ENCODE measurements at places on chromosomes 1 and 21.

DNA sequence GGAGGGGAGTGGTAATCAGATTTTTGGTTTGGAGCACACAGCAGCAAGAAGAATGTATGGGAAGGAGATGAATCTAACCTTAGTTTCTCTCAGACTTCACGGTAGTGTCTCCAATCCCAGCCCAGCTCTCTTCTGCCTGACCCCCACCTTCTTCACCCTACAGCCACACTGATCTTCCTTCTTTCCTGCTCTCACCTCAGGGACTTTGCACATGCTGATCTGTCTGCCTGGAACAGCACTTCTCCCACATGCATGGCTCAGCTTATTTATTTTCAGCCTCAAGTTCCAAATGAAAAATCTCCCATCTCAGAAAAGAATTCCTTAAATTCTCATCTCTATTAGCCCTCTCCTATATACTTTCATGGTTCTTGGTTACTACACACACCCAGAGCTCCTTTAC is 48.8 kb upstream of the LPAR3 start:
- H3K4me3 ChIP-seq, result no peak overlapping the region
- no peak for DNase-seq
- no peak overlapping the region for H3K27ac ChIP-seq
- peaks cover 32% of the 10 kb centered on the region for H3K4me1 ChIP-seq
- no peaks in the 10 kb centered on the region for H3K27me3 ChIP-seq
- H3K36me3 ChIP-seq, result no peaks in the 10 kb centered on the region

GRCh38 chr1:226995365-226996332 is 55.6 kb downstream of the COQ8A start:
- H3K4me1 ChIP-seq, result no peaks in the 10 kb centered on the region
- no peaks in the 10 kb centered on the region for H3K27me3 ChIP-seq
- H3K4me3 ChIP-seq, result no peak overlapping the region
- peaks cover 21% of the 10 kb centered on the region for H3K36me3 ChIP-seq

DNA sequence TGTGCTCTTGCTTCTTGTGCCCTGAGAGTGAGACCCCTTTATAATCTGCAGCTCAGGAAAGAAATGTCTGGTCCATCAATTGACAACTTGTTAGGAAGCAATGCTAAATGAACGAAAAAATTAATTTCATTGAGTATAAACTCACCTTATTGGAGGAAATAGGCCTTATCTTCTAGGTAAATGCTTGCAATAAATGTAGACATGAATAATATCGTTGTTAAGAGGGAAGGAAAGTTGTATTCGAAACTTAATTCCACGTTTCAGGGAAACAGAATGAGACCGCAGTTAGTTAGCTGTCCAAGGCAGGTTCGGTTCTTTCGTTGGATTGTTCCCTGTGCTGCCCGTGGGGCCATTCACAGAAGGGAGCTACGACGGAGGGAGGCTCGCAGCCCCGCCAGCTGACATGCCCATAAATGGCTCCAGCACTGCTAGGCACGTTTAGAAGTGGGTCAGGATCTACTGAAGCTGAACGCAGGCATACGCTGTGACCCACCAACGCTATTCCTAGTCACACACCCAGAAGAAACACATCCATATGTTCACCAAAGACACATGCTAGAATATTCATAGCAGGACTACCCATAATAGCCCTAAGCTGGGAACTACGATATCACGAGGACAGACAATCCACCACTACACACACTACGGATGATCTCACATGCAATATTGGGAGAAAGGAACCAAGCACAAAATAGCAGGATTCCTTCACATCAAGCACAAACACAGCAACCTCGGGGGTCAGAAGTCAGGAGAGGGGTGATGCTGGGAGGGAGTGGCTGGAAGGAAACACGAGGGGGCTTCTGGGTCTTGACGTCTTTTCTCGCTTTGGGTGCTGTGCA is 56.2 kb upstream of the LBR start:
- no peaks in the 10 kb centered on the region for H3K36me3 ChIP-seq
- no peaks in the 10 kb centered on the region for H3K27me3 ChIP-seq
- H3K4me1 ChIP-seq, result peaks cover 22% of the 10 kb centered on the region
- no peak for DNase-seq
- H3K4me3 ChIP-seq, result no peak overlapping the region

DNA sequence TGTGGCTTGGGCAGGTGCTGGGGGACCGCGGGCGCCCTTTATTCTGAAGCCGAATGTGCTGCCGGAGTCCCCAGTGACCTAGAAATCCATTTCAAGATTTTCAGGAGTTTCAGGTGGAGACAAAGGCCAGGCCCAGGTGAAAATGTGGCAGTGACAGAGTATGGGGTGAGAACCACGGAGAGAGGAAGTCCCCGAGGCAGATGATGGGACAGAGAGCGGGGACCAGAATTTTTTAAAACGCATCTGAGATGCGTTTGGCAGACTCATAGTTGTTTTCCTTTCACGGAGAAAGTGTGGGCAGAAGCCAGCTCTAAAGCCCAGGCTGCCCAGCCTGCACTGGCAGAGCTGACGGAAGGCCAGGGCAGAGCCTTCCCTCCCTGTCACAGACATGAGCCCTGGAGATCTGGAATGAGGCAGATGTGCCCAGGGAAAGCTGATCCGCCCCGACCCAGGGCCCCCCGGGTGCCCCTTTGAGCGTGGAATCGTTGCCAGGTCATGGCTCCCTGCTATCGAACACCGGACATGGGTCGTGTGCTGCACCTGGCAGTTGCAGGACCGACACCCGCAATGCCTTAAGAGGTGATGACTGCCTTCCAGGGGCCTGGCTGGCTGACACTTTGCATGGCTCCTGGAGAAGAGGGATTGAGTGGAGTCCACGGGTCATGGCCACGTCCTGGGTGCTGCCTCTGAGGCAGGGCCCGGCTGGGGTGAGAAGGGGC is 6.5 kb upstream of the SLX9 start:
- no peak overlapping the region for H3K27ac ChIP-seq
- H3K4me3 ChIP-seq, result peak overlapping the region; percentile 67
- no peaks in the 10 kb centered on the region for H3K27me3 ChIP-seq
- DNase-seq, result no peak
- H3K36me3 ChIP-seq, result no peaks in the 10 kb centered on the region

DNA sequence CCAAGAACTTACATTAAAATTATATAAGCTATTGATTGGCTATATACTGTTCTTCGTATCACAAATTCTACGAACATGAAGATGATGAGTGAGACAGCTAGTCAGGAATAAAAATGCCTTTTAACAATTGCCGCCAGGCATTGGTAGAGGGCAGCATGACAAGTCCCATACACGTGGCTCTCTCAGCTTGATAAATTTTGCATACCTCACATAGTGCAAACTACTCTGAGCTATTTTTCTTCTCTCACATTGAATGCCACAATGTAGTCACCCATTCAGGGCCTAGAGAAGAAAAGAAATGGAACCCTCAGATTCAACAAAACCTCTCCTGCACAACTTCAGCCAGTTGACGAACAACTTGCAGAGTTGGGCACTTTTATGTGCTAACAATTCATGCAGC is 27.0 kb upstream of the FMO2 start:
- H3K4me3 ChIP-seq, result no peak overlapping the region
- DNase-seq, result no peak
- H3K36me3 ChIP-seq, result no peaks in the 10 kb centered on the region
- no peak overlapping the region for H3K27ac ChIP-seq
- H3K27me3 ChIP-seq, result peaks cover 7% of the 10 kb centered on the region

DNA sequence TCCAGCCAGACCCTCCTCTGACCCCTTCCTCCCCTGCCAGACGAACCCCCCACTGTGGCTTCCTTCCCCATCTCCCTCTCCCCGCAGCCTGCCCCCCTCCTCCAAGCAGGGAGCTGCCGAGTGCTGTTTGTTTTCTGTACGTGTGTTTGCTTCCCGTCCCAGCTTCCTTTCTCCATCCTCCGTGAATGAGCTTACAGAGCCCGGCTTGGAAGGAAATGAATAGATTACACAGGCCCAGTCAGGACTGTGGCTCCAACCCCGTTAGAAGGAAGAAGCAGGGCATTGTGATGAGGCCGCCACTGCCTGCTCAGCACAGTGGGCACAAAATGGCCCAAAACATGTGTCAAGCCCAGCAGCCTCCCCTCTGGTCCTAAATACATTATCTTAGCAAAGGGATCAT is 123.2 kb downstream of the IGSF21 start:
- no peak overlapping the region for H3K4me3 ChIP-seq
- no peak overlapping the region for H3K27ac ChIP-seq
- DNase-seq, result no peak
- H3K36me3 ChIP-seq, result no peaks in the 10 kb centered on the region
- no peaks in the 10 kb centered on the region for H3K4me1 ChIP-seq

All from GM23248 (cell line).